ENCODE measurements at places on chromosomes 1 and 21.

DNA sequence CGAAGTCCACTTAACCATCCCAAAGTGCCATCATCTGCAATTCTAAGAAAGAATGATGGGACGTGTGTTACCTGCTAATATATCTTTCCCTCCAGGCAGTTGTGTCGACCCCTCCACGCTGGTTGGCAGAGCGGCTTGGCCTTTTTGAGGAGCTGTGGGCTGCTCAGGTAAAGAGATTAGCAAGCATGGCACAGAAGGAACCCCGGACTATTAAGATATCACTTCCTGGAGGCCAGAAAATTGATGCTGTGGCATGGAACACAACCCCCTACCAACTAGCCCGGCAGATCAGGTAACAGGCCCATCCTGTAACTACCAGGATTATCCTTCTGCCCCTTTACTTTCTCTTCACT is 520 bp downstream of the TARS2 start:
- no peak for DNase-seq

- DNase-seq = no peak
Measured at GRCh38 chr1:183593356-183593755, 3.1 kb upstream of the NCF2 start.

DNA sequence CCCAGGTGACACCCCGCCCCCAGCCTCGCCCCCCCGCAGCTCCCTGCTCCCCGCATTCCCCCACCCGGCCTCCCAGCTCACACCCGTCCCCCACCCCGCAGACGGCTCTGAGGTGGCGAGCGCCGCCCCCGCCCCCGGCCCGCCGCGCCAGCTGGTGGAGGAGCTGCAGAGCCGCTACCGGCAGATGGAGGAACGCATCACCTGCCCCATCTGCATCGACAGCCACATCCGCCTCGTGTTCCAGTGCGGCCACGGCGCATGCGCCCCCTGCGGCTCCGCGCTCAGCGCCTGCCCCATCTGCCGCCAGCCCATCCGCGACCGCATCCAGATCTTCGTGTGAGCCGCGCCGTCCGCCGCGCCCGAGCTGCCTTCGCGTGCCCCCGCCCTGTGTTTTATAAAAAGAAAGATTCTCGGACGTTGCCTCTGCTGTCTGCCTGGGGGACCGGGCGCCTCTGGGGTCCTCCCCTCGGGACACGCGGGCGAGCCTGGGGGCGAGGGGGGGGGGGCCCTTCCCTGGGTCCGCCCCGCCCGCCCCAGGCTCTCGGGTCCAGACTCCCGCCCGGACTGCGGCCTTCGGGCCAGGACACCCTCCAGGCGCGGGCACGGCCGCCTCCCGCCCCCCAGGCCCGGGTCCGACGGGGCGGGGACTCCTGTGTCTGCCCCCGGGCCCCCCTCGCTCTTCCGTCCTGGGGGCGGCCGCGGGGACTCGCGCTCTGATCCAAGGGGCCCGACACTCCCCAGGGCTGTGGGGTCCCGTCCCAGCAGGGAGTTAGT is 1.6 kb upstream of the MMP23B start:
- peak; percentile 69 for DNase-seq

GRCh38 chr1:51061231-51061918 is 40.7 kb upstream of the C1orf185 start:
- no peak for DNase-seq

DNA sequence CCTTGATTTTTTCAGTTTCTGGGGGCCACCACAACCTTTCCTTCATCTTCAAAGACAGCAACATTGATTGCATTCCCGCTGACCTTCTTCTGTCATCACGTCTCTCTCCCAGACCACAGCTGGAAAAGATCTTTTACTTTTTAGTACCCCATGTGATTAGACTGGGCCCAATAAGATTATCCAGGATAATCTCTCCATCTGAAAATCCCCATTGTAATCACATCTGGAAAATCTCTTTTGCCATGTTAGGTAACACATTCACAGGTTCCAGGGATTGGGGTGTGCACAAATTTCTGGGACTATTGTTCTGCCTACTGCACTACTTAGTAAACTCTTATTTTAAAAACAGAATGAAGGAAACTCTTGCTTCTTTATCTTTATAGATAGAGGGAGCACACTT is 47.1 kb upstream of the INSL5 start:
- DNase-seq = no peak

- DNase-seq = no peak
Measured at GRCh38 chr1:52683367-52683940, 14.7 kb downstream of the COA7 start.

- no peak for DNase-seq
Measured at GRCh38 chr1:92585831-92586230, 99.1 kb upstream of the GFI1 start.
